ENCODE measurements at places on chromosomes 7 and 10.

DNA sequence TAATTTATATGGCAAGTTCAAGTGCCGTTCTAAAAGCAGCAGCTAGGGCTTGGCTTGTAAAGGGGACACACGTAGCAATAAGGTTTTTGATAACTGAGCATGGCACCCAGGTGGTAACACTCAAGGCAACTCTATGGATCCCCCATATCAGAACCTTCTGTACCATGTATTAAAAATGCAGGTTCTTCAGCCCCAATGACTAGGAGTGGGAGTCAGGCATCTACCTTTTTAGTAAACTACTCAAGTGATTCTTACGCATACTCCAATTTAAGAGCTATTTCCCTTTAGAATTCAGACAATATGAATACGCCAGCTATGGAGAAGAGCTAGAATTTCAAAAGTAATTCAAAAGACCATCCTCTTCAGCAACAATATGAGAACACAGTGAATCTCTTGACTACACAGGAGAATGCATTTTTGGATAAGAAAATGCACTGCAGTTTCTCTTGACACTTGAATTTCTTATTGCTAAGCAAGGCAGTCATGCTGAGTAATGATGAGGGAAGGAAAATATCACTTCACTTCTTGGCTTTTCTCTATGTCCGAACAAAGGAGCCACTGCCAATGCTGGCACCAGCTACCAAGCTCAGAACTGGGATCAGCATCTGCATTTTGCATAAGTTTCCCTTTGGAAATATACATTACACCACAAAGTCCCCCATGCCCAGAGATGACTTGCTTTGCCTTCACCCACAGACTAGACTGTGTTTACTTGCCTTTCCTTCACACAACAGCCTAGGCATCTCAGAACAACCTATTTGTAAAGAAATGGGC lies 53.5 kb downstream of the ABLIM1 start:
- no peak for DNase-seq

- DNase-seq, result no peak
Observed at GRCh38 chr10:63542835-63543575, 21.8 kb downstream of the REEP3 start.

DNA sequence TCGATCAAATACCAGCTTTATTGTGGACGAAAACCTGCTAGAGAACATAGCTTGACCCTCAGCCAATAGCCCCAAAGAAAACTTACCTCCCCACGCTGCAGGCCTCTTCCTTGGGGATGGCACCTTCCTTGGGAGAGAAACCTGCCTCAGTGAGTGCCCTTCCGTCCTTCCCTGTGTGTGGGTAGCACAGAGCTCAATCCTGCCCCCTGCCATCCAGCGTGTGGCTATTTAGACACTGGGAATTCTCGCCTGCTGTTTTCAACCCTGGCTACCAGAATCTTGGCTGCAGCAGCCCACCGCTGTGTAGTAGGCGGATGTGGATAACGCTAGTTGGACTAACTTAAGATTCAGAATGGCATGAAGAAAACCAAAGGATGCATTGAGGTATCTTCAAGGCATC lies 238.2 kb downstream of the TEX36 start:
- no peak for DNase-seq

- DNase-seq, result no peak
Observed at GRCh38 chr10:10818082-10818481, 199.6 kb upstream of the CELF2 start.

DNA sequence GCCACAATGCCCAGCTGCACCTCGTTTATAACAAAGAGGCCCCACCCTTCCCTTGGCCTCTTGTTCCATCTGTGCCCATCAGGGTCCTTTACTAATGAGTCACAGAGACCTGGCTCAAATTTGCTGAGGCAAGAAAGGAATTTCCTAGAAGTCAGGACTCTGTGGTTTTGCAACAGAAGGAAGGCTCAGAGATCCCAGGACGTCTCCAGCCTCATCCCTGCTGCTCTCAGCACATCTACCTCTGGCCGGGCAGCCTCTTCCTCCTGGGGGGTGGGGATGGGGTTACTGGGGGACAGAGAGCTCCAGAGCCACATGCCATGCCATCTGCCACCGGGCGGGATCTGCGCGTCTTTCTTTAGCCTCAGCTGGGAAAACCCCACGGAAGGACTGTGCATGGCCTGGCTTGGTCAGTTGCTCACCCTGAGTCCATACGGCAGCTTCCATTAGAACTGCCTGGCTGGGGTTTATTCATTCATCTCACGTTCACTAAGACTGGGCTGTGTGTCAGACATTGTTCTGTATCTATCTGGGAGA lies 41.9 kb upstream of the PSMG3 start:
- DNase-seq, result no peak

DNA sequence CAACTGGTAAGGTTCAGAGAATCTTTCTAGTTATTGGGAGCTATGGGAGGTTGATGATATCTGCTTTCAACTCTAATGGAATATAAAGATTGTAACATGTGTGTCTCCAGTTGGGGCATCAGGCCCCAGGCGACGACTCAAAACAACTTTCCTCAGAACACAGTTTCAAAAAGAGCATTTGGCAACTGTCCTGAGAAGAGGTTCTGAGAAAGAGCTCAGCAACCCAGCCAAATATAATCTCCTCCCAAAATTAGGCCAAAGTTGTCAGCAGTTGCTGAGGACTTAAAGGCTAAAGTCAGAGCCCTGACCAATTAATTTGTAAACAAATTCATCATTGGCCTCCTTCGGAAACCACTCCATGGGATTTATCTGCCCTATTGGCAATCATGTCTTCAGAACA lies 251.1 kb upstream of the NFE2L3 start:
- DNase-seq, result no peak

- DNase-seq, result no peak
Observed at GRCh38 chr7:120273476-120273975, 551 bp downstream of the KCND2 start.

DNA sequence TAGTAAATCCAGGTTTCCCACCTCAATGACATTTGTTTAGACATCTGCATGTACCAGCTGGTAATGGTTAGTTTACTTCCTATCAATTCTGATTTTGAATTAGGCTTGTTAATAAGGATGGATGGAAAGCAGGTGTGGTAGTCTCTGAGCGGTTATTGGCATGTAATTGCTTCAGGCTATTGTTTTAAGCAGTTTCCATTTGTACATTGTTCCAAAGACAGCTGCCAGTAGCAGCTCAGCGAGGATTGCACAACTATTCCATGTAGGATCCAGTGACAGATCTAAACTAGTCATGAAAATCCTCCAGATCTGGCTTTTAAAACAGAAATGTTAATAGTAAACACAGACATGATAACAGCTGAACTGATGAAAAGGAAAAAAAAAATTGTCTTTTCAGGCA lies 436.0 kb upstream of the ADARB2 start:
- no peak for DNase-seq

GRCh38 chr7:78124216-78124615 lies 325.6 kb downstream of the PHTF2 start:
- no peak for DNase-seq

- DNase-seq, result no peak
Observed at GRCh38 chr10:112282086-112282485, 1.1 kb upstream of the TECTB start.

GRCh38 chr7:47786557-47787248 lies 161.6 kb downstream of the PKD1L1 start:
- no peak for DNase-seq

GRCh38 chr10:87634311-87634710 lies 25.4 kb upstream of the PAPSS2 start:
- no peak for DNase-seq

- no peak for DNase-seq
Observed at GRCh38 chr7:1413936-1414639, 45.2 kb downstream of the MICALL2 start.

DNA sequence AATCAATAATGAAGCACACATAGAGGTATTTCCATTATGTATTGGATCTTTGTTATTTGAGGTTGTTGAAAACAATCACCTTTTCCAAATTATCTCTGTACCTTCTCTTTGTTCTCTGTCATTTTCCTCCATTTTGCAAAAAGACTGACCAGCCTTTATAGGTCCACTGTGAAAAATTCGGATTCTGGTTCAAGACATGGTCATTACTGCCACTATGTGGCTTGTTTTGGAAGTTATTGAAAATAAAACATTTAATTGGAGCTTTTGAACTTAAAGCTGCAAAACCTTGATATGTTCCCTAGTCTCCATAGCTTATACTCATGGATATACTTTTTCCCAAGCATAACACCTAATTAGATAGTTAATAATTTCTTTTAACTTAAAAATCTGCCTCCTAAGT lies 1094.4 kb downstream of the NRG3 start:
- no peak for DNase-seq
